CD4-positive, alpha-beta T cell treated with Interleukin-12 subunit alpha and Interleukin-12 subunit beta, for 1 hour (primary cell): ENCODE measurements at places on chromosomes 6 and 20.

DNA sequence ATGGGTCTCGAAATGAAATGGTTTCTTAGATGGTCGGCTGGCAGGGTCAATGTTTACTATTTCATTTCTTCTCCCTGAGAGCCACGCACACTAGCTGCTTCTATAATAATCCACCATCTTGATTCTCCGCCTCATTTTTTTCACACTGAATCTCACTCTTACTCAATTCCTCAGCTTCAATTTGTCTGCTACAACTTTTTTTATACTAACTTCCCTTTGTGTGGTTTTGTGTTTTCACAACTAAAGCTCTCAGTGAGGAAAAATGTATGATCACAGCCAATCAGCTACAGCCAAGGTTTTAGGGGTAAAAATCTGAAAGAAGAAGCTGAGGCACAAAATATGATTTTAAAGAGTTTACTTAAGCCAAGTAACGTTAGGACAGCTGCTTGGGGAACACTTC is 1309.4 kb downstream of the EPHA7 start:
- DNase-seq: no peak

DNA sequence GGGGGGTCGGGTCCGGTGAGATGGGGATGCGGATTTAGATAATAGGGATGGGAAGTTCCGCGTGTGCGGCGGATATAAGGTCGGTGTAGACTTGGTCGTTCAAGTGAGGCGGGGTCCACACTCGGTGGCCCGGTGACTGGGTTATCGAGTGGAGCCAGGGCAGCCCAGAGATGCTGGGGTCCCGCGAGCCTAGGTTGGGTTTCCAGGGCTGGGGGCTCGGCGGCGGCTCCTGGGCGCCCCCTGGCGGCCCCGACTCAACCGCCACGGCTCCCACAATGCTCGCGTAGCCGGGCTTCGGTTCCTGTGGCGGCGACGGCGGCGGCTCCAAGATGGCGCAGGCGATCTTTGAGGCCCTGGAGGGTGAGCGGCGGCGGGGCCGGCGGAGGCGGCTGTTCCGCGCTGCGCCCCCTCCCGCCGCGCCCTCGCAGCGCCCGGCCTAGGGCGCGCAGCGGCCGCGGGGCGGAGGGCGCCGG is at the start of gene ZNF341:
TSS of gene ZNF341 (plus strand) at position 304 of the 473 bp plus-strand sequence. CDS start at position 330, 26 bp downstream.
- peak; percentile 93 for DNase-seq

GRCh38 chr6:22368794-22369193 is 72.0 kb upstream of the PRL start:
- no peak for DNase-seq

DNA sequence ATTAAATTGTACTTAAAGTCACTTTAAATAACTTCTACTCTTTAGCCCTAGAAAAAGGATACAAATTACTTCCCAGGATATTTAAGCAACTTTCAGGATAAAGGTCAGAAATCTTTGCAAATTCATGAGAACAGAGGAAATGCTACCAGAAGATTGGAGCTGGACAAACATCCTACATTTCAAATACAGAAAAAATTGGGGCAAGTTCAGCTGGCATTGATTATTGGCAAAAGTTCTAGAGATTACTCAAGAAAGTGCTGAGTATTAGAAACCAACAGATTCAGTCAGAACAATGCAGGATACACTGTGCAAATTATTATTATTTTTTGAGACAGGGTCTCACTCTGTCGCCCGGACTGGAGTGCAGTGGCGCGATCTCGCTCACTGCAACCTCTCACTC is 6.0 kb downstream of the SLC22A23 start:
- DNase-seq: no peak

DNA sequence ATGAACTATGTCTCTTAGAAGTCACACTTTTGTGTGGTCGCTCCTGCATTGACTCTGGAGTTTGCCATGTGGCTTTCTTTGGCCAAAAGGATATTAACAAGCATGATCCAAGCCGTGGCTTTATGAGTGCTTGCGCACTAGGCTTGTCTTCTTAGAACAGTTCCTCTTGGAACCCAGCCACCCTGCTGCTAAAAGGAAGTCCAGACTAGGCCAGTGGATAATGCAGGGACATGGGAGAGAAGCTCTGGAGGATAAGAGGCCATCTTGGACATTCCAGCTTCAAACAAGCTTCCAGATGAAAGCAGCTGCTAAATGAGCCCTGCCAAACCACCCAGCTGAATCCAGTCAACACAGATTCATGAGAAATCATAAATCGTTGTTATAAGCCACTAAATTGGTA is 346.4 kb downstream of the CDC5L start:
- no peak for DNase-seq

GRCh38 chr20:38137441-38138037 is 27.5 kb downstream of the TGM2 start:
- no peak for DNase-seq

DNA sequence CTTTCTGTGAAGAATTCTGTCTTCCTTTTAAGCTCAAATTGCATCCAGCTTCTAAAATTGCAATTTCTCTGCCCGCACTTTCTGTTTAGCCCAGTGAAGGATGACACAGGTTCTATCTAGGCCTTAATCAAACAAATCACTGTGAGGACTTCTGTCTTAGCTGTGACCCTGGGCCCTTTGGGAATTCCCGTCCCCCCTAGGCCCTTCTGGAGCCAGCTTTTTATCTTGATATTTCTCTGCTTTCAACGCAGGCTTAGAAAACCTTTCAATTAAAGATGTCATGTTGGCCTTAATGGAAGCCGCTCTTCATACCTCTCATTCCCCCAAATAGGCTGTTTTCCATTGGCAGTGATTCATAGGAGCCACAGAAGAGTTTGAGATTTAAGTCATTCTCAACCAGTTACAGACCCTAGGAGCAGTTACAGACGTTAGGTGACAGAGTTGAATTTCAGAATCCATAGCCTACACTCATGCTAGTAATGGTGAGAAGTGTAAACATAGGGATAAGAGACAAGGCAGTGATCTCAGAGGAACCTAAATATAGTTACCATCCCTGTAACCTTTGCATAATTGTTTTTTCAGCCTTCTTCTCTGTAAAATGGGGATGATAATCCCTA is 74.8 kb upstream of the FLRT3 start:
- no peak for DNase-seq

DNA sequence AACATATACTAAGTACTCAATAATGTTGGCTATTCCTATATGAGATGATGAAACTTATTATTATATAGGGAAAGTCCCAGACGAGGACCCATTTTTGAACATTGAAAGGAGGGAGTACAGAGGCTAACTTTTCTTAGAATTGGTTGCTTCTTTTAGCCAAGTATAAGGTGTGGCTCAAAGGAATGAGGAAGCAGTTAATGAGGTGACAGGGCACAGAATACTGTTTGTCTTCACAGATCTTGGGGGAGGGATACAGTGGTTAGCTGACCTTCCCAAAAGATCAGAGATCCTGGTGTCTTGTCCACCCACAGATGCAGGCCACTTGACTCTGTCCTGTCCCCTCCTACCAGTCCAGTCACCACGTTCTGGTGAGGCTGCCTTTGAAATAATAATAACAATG is 67.8 kb upstream of the EPB41L1 start:
- DNase-seq: no peak

GRCh38 chr6:132715204-132715603 is 1.3 kb upstream of the VNN1 start:
- DNase-seq: no peak

DNA sequence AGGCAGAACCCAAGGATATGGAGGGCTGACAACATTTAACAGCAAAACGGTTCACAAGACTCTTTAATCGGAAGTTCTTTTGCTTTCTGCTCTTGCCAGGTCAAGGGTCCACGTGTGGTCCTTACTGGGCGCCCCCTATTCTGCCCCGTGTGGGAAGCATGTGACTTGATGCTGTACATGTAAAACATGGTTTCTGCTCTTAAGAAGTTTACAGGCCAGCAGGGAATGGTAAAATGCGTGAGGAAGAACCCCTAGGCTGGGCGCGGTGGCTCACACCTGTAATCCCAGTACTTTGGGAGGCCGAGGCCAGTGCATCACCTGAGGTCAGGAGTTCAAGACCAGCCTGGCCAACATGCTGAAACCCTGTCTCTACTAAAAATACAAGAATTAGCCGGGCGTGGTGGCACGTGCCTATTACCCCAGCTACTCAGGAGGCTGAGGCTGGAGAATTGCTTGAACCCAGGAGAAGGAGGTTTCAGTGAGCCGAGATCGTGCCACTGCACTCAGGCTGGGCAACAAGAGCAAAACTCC is 19.3 kb downstream of the ZNF217 start:
- no peak for DNase-seq

DNA sequence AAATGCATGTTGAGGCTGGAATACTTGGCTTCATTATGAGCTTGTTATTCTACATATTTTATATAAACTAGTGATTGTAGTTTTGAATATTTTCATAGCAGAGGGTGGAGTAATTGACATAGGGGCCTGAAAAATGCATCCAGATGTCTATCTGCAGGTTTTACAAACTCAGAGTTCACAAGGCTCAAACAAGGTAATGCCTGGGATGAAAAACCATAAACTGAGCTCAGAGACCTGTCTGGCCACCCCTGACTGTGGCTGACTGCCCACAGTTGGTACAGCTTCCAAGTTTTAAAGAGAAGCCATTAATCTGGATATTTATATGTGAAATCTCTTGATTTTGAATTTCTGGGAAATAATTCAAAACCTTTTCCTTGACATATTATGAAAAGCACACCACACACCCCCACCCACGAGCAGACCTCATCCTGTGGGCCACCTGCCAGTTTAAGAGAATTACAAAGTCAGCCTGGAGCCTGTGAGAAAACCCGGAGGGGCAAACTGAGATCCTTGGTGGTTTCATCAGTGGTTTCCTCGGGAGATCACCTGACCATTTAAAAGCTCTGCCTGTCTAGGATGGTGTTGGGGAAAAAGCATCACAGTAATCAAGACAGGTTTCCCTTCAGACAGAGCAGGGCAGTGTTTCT is 230.1 kb downstream of the SAMD5 start:
- no peak for DNase-seq
